Lung (tissue), 17 donors: ENCODE measurements at places on chromosomes 7 and 10.

DNA sequence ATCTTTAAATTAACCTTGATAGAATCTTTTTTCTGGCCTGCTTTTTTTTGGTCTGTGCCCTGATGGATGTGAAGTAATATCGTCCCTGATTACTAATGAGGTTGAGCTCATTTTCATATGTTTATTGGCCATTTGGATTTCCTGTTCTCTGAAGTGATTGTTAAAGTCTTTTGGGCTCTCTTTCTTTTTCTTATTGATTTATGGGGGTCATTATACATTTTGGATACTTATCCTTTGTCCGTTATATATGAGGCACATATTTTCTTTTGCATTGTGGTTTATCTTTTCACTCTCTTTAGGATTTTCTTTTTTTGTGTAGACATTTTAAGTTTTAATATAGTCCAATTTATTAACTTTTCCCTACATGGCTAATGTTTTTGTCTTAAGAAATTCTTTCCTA, 12.6 kb downstream of the SLK start:
- DNase-seq, result no peak

- DNase-seq, result no peak
These were observed 85.1 kb downstream of the ADCYAP1R1 start for GRCh38 chr7:31137234-31137633.

DNA sequence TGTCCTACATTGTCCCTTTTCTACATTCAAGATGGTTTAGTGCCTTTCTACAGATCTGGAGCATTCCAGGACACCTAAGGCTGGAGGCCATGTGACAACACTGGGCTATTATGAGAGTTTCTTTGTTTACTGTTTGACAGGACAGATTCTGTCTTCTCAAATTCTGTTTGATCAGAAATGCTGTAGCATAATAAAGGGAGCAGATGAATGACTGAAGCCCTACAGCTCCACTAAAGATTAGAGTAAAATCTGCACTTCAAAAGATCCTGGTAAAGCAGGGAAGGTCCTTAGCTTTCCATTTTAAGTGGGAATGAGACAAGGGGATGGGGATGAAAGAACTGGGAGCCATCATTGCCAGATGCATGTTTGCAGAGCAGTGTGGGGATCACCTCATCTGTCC, 38.4 kb downstream of the TMEM229A start:
- DNase-seq, result no peak

DNA sequence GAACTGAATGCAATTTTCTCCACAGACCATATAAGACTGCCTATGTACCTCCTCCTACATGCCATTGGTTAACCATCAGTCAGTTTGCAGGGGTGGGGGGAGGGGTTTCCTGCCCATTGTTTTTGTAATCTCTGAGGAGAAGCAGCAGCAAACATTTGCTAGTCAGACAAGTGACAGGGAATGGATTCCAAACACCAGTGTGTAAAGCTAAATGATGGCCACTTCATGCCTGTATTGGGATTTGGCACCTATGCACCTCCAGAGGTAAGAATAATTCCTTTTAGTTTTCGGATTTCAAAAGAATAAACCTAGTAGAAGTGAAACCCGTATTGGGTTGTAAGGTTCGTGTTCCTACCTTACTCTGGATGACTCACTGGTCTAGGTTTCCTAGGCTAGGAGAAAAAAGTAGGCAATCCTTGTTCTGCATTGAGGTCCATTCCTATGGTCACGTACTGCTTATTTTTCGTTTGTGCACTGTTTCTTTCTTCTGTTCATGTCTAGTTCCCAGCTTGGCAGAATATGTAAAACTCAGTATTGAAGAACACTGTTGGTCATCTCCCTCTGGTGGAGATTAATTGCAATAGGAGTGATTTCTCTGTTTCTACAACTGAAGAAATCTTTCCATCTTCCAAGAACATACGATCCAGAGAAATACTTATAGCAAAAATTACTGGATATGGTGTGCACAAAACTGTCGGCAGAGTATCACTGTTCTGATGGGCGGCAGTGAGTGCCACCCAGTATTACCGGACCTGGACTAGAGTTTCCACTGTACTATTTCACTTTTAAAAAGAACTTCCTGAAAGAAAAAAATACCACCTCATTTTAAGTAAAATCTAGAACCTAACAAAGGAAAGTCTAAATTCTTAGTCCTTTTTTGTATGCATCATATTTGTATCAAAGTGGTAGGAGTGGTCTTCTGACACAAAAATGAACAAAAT, at the start of gene AKR1C3:
TSS of gene AKR1C3 (plus strand) at position 150 of the 941 bp plus-strand sequence. CDS start at position 181, 31 bp downstream.
- no peak for DNase-seq

- no peak for DNase-seq
These were observed 65.3 kb downstream of the TET1 start for GRCh38 chr10:68625316-68625921.

DNA sequence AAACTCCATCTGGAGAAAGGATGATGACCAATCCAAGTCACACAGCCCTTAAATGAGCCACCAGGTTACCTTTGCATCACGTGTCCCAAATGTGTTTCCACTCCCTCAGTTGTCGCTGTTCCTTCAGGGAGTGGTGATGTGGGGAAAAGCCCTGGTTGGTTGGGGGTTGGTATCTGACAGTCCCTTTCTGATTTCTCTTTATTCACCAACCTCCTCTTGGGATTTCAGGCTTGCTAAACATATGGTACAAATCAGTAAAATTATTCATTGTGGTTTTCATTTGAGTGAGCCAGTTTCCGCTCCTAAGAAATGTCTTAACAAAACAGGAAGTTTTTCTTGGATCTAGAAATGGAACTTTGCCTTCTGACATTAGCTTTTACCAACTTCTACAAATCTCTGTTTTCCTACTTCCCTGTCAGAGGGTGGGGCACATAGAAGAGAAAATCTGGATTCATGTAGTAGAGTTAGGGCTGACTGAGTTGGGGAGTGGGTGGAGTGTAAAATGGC, 40.0 kb upstream of the KMT2E start:
- no peak for DNase-seq

DNA sequence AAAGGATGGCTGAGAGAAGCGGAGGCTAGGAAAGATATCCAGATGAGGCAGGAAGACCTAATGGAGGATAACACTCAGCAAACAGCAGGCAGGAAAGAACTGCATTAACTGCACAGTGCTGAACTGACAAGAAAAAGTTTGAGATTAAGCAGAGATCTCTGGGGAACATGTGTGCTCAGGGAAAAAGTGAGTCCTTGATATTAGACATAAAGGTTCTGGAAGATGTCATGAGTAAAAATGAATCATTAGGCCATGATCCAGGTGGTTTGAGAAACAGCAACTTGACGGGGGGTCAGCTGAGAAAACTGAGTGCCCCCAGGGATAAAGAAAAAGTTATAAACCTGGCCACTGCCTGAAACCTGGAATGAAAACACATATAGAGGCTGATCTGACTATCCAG, 27.3 kb upstream of the ANK3 start:
- no peak for DNase-seq
